ENCODE measurements at places on chromosomes 16 and 17.

- no peak for DNase-seq
Observed at GRCh38 chr17:1447052-1447451, 9.0 kb downstream of the CRK start.

DNA sequence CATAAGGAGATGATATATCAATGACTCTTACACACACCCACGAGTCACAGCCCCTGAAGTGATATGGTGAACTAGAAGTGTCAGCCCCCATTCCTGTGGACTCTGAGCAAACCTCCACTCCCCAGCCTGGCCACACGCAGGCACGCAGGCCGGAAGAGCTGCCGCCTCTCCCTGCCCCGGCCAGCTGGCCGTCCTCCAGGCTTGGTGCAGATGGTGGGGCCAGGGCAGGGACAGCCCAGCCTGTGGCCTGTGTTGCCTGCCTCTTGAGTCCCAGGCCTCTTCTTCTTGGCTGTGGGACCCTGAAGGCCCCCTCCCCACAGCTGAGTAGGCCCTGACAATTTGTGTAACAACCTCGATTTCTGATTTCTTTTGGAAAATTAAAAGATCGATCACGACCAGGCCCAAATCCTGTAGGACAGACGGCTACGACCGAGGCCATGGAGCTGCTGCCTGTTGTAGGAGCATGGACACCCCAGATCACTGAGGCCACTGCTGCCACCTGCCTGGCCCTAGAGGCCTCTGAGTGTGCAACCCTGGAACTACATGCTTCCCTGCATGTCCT lies 10.0 kb upstream of the MPRIP start:
- no peak for DNase-seq

- DNase-seq = no peak
Observed at GRCh38 chr17:12320286-12320685, 299.6 kb downstream of the MAP2K4 start.

DNA sequence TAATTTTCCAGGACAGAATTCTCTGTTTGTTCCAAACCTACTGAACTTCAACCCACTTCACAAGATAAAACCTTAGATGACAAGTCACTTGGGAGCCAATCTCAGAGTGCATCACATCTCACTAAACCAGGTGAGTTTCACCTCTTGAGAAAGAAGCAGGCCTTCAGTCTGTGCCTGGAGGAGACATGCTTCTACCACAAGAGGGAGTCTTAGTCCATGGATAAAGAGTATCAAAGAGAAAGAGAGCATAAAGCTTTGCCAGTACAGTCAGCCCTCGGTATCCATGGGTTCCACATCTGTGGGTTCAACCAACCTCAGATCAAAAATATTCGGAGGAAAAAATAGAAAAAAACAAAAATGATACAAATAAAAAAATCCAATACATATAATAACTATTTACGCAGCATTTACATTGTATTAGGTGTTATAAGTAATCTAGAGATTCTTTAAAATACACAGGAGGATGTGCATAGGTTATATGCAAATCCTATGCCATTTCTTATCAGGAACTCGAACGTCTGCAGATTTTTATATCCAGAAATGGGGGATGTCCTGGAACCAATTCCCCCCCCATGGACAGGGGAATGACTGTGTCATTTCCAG lies 37.7 kb downstream of the DUSP14 start:
- peak; percentile 16 for DNase-seq

DNA sequence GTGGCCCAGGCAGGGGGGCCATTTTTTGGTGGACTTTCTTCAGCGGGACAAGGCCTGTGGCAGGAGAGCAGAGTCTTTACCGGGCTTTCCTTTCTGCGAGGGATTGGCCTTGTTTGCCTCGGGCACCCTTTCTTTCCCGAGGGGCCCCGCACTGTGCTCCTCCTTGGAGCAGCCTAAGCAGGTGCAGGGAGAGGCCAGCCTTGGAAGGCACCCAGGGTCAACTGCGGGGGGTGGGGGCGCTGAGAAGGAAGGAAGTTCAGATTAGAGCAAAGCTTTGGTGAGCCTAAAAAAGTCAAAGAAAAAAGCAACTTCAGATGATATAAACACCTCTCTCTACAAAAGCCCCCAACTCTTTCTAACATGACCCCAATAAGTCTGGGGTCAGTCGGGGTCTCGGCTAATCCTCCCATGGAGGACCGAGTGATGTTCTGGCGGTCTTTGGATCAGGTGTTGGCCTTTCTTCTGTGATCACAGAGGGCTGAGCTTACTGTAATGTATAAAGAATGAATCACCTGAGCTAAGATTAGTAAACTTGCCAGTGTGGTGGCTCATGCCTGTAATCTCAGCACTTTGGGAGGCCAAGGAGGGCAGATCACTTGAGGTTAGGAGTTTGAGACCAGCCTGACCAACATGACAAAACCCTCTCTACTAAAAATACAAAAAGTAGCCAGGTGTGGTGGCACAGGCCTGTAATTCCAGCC lies 63.0 kb downstream of the PGS1 start:
- no peak for DNase-seq

- DNase-seq = no peak
Observed at GRCh38 chr17:68763562-68763961, 162.4 kb upstream of the FAM20A start.

- DNase-seq = no peak
Observed at GRCh38 chr16:54812229-54812628, 118.4 kb upstream of the IRX5 start.

DNA sequence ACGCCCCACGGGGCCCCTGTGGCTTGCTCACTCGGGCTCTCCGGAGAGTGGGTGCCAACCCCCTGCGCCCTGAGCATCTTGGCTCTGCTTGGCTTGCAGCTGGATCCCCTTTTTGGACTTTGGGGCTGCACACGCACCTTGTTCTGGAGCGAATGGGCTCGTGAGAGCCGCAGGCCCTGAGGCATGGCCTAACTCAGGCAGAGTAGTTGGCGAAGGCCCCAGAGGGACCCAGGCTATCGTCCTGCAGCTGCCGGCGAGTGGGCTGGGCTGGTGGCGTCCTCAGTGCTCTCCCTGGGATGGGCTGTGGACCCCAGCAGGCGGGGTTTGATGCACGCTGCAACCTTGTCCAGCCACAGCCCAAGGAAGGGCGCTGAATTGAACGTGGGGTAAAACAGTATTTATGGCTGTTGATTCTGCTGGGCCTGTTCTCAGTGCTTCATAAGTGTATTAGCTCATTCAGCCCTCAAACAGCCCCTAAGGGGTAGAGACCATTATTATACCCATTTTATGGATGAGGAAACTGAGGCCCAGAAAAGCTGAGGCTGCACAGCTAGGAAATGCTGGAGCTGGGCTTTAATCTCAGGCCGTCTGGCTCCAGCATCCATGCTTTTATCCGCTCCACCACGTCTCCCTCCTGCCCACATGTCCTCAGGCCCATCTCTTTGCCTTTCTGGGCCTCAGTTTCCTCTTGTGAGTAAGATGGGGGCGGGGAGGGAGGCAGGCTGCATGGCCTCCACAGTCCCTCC lies 171.2 kb upstream of the CIBAR2 start:
- DNase-seq = no peak

DNA sequence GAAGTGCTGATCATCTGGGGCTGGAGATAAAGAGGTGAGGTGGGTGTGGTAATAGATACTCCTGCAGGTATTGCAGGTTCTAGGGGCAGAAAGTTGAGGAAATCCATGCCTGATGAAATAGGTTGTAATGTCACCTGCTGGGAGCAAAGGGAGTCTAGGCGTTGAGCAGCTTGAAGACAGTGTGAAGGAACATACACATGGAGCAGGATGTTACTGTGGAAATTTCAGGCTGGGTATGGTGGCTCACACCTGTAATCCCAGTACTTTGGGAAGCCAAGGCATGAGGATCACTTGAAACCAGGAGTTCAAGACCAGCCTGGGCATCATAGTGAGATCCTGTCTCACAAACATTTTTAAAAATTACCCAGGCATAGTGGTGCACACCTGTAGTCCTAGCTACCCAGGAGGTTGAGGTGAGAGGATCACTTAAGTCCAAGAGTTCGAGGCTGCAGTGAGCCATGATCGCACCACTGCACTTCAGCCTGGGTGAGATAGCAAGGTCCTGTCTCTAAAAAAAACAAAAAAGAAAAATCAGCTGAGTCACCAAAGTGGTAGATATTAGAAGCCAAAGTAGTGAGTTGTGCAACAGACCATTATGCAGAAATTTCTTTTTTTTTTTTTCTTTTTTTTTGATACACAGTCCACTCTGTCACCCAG lies 9.1 kb upstream of the CRYBA1 start:
- no peak for DNase-seq

GRCh38 chr16:86975445-86975844 lies 341.7 kb downstream of the C16orf95 start:
- DNase-seq = peak; percentile 84

DNA sequence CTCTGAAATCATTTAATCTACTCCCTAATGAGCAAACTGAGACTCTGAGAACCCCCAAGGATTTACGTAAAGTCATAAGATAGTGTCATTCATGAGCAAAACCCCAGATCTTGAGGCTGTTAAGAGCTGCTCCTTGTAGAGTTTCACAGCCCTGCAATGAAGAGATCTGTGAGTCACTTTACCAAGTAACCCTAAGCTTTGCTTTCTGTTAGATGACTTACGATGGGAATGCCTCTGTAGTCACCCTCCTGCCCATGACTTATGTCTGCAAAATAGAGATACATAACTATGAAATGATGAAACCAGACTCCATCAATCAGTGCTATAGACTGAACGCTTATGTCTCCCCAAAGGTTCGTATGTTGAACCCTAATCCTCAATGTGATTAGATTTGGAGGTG lies 117.7 kb downstream of the HS3ST3A1 start:
- DNase-seq = no peak

DNA sequence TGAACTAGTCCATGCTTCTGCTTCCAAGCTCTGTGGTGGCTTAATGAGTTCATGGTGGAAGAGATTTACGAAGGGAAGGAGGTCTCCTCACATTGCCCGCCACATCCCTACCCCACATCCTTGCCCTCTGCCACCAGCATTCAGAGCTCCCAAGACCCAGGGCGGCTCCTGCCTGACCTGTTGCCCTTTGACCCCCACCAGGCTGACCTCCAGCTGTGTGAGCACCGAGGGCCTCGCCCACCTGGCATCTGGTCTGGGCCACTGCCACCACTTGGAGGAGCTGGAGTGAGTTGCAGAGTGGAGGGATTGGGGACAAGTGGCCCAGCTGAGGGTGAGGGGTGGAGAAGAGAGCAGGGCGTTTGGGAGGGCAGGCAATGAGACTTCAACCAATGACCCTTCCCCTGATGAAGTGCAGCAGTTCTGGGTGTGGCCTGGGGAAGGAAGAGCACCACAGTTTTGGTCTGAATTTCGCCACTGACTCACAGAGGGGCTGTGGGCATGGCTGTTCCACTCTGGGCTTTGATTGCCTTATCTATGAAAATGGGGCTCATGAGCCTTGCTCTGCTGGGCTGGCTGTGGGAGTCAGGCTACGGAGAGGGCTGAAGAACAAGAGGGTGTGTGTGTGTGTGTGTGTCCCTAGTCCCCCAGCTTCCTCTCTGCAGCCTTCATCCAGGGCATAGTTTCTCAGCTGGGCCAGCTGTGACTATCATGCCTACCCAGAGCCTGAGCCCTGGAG lies 22.6 kb upstream of the CPNE2 start:
- DNase-seq = no peak

- no peak for DNase-seq
Observed at GRCh38 chr17:78322858-78323455, 36.9 kb downstream of the SOCS3 start.

DNA sequence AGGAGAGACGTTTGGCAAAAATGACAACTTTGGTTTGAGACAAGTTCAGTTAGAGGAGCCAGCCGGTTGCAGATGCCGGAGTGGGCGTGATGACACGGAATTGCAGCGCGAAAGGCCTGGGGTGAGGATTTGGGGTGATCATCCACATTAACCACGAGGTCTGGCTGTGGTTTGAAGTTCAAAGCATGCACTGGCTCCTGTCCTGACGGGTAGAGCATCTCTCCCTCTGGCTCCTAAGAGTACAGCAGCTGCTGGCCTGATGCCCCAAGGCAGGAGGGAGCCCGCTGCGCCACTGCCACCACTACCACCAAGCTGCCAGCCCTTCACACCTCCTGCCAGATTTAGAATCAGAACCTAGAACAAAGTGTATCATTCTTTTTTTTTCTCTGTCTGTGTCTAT lies 3.7 kb downstream of the RHBDL3 start:
- no peak for DNase-seq

DNA sequence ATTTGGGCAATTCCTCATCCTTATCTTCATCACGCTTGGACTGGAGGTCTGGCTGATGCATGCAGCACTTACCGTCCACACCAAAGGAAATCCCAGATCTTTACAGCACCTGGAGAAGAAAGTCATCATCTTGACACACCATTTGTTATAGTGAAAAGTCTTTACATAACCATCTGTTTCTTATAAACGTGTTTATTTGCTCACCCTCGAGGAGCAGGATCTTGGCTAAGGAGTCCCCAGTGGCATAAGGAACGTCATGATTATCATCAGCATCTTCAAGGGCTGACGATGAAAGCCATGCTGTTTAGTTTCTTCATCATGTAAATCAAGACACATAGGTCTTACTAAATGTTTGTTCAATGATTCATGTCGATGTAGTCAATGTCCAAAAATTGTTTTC lies 248.8 kb upstream of the ELAC2 start:
- DNase-seq = no peak

DNA sequence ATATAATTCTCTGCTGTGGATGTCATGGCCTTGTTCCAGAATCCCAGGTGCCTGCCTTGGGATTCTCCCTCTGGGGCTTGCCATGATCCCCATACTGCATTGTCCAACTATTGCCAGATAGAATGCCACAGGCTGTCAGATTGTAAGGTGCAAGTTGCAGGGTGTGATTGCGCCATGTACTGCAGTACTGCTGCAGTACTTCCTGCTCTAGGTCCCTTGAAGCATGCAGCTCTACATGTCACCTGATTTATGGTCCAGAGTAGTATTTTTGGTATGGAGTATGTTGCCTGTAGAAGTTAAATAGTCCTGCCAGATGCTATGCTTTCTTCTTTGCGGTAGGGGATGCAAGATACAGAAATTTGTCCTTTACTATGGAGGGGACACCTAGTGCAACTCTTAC lies 7.0 kb upstream of the SLFN5 start:
- no peak for DNase-seq

DNA sequence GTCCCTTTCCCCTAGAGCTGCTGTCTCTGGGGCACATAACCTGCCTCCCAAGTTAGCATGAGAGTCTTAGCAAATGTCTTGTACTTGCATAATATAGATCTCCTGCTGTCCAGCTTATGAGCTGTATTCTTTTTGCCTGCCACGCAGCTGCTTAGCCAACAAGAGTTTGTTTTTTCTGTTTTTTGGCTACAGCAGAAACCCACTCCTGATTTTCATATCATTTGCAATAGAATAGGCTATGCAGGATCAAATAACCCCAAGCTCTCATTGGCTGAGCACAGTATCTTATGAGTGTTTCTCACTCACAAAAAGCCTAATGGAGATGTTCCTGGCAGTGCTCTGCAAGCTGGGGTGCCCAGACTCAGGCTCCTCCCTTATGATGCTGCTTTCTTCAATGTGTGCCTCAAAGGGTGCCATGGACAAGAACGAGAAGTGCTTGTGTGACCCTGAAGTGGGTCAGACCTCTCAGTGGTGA lies 23.1 kb downstream of the B9D1 start:
- DNase-seq = no peak

GRCh38 chr16:30996324-30996984 lies 11.4 kb downstream of the HSD3B7 start:
- DNase-seq = no peak

DNA sequence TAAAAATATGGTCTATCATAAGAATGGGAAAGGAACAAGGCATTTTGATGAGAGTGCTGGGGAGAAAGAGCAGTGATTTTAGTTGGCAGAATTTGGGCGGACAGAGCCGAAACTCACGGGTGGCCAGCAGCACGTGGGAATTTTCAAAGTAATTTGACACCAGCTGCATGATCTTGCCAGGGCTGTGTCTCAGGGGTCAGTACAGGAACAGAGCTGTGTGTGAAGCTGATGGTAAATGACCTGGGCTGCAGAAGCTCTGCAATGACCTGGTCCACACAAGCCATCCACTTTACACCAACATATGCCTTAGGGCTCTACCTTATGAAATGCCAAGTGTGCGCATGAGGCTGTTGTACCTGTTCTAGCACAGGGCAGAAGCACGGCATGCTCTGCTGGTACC lies 112.0 kb downstream of the ZFHX3 start:
- no peak for DNase-seq

All from glomerular endothelial cell (primary cell).